ENCODE measurements at places on chromosomes 6 and 20. TPM values are rescaled to one million over a fixed set of nuclear protein-coding genes. Genes with fewer than 3 reads are reported as not detected.

TRIM10 gene
- 0.12 TPM for total RNA-seq

- H3K27me3 ChIP-seq, result no peaks in the 10 kb centered on the region
- peaks cover 4% of the 10 kb centered on the region for H3K4me1 ChIP-seq
- no peak overlapping the region for H3K27ac ChIP-seq
- H3K4me3 ChIP-seq, result no peak overlapping the region
- DNase-seq, result peak; percentile 91
Observed at GRCh38 chr6:112180095-112180820, 74.1 kb downstream of the LAMA4 start.

SLC25A27 gene
- total RNA-seq, result 11.9 TPM

SPATA25 gene
- total RNA-seq, result not detected

DNA sequence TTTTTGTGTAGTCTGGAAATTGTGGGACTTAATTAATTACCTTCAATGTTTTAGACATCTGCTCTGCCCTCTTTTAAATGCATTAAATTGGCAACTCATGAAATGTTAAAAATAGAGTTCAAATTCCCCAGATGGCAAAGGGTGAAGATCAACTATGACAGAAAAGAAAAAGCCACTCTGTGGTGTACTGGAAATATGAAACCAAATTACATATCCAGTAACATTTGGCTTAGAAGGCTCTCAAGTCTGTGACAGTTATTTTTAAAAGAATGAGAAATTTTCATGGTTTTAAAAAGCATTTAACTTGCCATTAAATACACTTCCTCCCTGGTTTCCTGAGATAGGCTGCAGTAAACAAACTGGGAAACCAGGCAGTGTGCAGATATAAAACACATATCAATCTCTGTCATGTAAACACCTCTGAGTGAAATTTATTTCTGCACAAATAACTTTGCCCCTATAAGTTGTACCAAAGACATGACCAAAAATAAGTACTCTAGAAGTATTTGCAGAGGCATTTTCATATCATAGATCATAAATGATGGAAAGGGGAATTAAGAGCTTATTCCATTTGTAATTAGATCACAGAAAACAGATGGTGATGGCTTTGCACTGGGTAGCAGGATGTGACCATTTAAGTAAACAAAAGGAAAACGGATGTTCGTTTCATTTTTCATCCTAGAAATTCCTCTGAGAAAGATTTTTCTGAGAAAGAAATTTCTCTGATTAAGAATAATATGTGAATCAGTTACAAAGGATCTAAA is 360.1 kb downstream of the SAMD5 start:
- no peak for DNase-seq
- no peak overlapping the region for H3K4me3 ChIP-seq
- peaks cover 7% of the 10 kb centered on the region for H3K4me1 ChIP-seq
- no peaks in the 10 kb centered on the region for H3K27me3 ChIP-seq

TP53RK gene
- total RNA-seq, result 19.6 TPM

DNA sequence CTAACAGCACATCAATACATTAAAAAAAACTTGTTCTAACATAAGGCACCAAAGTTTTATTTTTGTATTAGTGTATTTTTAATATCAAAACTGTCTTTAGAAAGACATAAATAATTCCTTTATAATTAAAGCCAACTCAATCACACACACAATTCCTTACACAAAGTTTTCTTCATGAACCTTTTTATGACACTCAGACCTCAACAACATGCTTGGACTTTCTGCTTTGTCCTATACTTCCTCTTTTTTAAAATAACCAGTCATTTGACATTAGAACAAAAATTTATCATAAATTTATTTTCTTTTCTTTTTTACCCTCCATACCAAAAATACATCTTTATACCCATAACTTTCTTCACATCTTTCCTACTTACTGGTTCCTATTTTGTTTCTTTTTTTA is 292.0 kb upstream of the ARID1B start:
- H3K36me3 ChIP-seq, result no peaks in the 10 kb centered on the region
- no peak overlapping the region for H3K4me3 ChIP-seq

COQ3 gene
- 5.7 TPM for total RNA-seq

Measured in hepatocyte (in vitro differentiated cells).